ENCODE measurements at places on chromosomes 2 and 18.

GRCh38 chr2:112941753-112942653, 31.0 kb downstream of the IL37 start:
- DNase-seq: peak; percentile 37

GRCh38 chr18:12121175-12122042, 27.8 kb downstream of the ANKRD62 start:
- DNase-seq: no peak

DNA sequence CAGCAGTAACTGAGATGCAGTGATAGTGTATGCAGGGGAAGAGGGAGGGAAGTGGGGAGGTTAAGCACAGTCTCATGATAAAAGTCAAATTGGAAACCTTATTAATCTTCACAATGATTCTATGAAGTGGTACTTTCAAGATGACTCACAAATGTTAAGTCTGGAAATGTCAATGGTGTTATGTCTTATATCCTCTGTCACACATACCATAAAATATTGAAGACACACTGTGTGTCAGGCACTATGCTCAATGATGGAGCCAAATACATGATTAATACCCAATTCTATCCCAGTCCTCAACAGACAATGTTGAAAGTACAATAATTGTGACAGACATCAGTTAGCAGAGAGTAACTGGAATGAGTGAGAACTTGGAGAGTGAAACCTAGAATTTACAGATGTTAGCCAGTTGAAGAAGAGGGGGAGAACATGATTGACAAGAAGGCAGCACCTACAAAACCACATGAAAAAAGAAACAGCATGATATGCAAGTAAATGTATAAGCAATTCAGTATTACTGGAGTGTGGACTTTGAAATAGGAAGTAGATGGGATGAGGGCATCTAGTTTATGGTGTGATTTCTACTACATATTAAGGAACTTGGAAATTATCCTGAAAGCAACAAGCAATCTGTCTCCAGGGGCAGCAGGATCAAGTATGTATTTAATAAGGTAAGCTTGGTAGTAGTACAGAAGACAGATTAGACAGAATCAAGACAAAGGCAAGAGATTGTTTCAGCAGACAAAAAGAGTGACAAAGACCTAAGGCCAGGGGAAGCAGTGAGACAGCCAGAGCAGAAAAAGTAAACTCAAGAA, 107.6 kb downstream of the STRN start:
- DNase-seq: peak; percentile 5

- DNase-seq: no peak
Observed at GRCh38 chr2:189086250-189086649, 93.3 kb downstream of the COL5A2 start.

- no peak for DNase-seq
Observed at GRCh38 chr2:189037518-189037917, 63.3 kb downstream of the COL3A1 start.

- no peak for DNase-seq
Observed at GRCh38 chr18:49048396-49049020, 97.7 kb upstream of the SMAD7 start.

DNA sequence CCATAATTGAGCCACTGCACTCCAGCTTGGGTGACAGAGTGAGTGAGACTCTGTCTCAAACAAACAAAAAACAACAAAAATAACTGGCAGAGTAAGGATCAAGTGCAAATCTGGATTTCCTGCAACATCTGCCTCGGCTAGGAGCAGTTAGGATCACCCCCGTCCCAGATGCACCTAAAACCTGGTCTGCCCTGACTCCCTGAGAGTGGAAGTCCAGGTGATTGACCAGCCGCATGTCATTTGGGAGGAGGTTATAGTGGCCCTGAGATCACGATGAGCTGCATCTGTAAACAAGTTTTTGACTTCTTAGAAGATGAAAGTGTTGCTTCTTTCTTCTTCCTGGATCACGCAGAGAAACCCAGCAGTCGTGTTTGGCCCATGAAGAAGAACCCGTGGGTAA, 5.0 kb upstream of the ESPNL start:
- no peak for DNase-seq

DNA sequence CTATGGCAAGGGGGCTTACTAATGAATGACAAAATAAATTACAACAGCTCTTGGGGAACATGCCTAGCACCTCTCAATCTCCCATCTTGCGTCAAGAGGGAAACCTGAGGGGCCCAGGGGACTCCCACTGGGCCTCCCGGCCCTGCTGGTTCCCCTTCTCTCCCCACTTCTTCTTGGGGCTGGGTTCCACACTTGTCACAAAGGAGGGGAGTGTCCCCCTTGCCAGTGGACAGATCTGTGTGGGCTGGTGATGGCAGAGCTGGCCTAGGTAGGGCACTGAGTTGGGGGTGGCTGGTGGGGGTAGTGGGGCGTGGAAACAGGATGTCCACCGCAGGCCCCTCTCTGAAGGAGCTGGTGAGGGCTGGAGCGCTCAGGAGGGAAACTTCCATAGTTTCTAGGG, 184.0 kb upstream of the HAAO start:
- no peak for DNase-seq

GRCh38 chr2:128502200-128502599, 183.5 kb upstream of the HS6ST1 start:
- no peak for DNase-seq

DNA sequence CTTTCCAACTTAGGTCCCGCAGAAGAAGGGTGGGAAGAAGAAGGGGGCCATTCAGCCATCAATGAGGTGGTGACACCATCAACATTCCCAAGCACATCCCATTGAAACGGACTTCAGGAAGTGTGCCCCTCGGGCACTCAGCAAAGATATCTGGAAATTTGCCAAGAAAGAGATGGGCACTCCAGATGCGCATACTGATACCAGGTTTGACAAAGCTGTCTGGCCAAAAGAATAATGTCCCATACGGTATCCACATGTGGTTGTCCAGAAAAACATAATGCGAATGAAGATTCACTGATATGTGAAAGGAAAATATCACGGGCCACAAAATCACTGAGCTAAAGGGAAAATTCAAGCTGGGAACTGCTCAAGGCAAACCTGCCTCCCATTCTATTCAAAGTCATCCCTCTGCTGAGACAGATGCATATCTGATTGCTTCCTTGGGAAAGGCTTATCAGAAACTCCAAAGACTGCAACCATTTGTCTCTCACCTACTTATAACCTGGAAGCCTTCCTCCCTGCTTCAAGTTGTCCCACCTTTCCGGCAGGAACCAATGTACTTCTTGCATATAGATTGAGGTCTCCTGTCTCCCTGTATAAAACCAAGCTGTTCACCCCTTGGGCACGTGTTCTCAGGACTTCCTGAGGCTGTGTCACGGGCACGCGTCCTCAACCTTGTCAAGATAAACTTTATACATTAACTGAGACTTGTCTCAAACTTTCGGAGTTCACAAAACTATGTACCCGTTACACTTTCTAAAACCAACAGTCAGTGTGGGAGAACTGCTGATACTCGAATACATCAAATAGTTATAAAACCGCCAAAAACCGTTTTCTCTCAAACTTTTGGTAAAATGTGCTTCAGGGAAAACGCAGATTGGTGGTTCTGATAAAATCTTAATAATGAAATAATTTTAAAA, 1.3 kb upstream of the PDK1 start:
- DNase-seq: no peak

DNA sequence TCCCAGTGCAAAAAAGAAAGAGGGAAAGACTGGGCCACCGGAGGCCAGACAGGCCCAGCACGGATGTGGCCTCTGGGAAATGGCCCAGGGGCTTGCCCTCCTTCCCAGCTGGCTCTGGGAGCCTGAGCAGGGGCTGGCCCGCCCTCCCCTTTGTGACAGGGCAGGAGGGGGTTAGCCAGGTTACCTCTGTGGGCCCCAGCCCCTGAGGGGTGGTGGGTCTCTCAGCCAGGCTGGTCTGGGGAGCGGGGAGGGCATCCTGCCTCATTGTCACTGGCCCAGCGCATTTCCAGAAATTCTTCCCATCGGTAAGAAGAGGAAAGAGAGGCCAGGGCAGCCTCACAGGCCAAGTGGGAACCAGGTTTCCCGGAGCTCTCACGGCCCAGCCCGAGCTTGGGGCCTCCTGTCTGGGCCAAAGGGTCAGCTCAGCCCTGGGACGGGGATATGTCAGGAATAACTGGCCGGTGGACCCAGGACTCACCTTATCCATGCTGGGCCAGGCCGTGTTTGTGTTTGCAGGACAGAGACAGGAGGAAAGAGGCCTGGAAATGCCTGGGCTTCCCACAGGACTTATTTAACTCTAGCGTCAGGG, 182.2 kb downstream of the ZFP36L2 start:
- no peak for DNase-seq

DNA sequence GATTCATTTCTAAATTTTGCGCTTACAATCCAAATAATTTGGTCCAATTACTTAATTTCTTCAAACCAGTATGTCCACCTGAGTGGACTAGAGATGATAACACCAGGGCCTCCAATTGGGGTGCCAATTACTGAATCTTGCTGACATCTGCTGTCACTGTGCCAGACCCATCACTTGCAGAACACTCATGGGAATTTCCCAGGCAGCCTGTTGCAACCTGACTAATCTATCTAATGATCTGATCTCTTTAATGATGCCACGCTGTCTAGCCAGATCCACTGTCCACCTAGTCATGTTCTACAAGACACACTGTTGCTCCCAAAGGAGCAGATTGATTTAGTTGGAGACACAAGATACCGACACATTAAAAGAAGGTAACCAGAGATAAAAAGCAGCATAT, 11.8 kb upstream of the LRP1B start:
- DNase-seq: no peak

GRCh38 chr2:64905338-64906024, 83.7 kb upstream of the SLC1A4 start:
- no peak for DNase-seq

- DNase-seq: no peak
Observed at GRCh38 chr2:22221006-22221405, 1097.2 kb downstream of the TDRD15 start.

- no peak for DNase-seq
Observed at GRCh38 chr2:240394549-240394948, 40.9 kb upstream of the GPC1 start.

GRCh38 chr2:64214281-64215115, 70.3 kb upstream of the PELI1 start:
- no peak for DNase-seq

- DNase-seq: no peak
Observed at GRCh38 chr18:27017901-27018500, 152.5 kb upstream of the AQP4 start.

DNA sequence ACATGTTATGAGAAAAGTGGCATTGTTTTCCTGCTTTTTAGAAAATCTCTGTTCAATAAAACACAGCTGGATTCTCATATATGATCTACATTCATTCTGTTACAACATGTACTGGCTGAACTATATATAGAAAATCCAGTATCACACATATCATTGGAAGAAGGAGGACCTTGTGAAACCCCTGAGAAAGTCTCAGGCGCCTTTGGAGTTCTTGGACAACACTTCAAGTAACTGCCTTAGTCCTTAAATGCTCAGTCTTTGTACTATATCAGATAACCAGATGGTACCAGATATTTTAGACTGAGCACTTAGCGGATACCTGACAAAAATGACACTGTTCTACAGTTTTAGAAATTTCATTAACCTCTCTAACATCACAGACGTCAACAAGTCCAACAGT, 72.2 kb downstream of the ACVR1 start:
- no peak for DNase-seq

- no peak for DNase-seq
Observed at GRCh38 chr2:220575963-220576362, 948.5 kb downstream of the SLC4A3 start.

GRCh38 chr2:224072541-224073188, 33.6 kb upstream of the SERPINE2 start:
- no peak for DNase-seq

DNA sequence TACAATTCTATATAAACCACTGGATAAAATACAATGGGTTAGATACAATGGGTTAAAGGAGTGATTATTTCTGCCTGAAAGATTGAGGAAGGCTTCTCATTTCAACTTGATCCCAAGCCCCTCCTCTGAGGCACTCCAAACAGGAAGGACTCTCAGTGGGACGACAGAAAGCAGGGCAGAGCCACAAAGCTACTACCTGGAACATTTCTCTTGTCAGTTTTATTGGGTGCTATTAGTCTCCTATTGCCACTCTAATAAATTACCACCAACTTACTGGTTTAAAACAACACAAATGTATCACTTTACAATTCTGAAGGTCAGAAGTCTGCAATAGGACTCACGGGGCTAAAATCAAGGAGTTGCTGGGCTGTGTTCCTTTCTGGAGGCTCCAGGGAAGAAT, 146.7 kb downstream of the MREG start:
- no peak for DNase-seq

GRCh38 chr2:119338272-119338671, 28.4 kb downstream of the C2orf76 start:
- DNase-seq: no peak

- no peak for DNase-seq
Observed at GRCh38 chr2:237156857-237157779, 71.4 kb downstream of the COPS8 start.

GRCh38 chr2:239024226-239024625, 176.3 kb downstream of the TWIST2 start:
- no peak for DNase-seq

- no peak for DNase-seq
Observed at GRCh38 chr2:100208141-100208770, 65.9 kb upstream of the AFF3 start.

DNA sequence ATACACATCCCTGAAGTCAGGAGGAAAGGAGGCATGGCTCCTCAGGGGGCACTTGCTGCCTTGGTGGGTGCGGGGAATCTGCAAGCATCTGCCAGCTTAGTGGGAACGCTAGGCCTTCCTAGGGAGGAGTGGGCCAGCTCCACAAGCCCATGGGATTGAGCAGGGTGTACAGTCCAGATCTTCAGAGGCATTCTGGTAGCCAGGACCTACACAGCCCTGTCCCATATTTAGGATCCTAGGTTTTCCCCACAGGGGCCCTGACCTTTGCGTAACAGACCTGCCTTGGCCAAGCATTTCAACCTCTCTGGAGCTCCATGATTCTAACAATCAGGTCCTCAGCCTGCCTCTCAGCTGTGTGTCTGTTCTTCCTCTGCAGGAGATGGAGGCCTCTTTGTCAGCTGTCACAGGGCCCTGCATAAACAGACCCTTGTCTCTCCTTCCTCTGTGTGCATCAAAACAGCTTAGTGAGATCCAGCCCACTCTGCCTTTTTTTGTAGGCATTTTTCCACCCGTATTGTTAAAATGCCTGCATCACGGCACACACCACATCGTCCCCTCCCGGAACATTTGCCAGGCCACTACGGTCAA, 140.2 kb upstream of the NDUFV2 start:
- DNase-seq: no peak

DNA sequence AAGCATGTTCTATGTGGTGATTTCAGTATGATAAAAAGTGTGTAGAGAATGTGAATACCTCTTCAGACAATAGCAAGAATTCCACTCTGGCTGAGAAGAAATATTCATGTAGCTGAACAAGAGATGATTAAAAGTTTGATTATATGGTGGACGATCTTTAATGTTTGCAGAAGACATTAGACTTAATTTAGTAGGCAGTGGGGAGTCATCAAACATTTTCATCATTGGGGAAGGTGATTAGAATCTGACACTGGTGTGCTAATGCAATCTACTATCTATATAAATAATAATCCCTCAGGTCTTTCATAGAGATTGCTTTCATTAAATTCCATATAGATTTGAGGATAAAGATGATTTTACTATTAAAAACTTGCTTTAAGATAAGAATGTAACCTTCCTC, 761.0 kb downstream of the SOCS6 start:
- no peak for DNase-seq

GRCh38 chr2:226902041-226902966, 66.5 kb downstream of the RHBDD1 start:
- DNase-seq: no peak

All from GM12892 (cell line).